ENCODE measurements at places on chromosomes 5 and 9. TPM values are rescaled to one million over a fixed set of nuclear protein-coding genes. Genes with fewer than 3 reads are reported as not detected.
A peak's percentile ranks its signal among the peaks of the same experiment; 100 is the strongest.

DNA sequence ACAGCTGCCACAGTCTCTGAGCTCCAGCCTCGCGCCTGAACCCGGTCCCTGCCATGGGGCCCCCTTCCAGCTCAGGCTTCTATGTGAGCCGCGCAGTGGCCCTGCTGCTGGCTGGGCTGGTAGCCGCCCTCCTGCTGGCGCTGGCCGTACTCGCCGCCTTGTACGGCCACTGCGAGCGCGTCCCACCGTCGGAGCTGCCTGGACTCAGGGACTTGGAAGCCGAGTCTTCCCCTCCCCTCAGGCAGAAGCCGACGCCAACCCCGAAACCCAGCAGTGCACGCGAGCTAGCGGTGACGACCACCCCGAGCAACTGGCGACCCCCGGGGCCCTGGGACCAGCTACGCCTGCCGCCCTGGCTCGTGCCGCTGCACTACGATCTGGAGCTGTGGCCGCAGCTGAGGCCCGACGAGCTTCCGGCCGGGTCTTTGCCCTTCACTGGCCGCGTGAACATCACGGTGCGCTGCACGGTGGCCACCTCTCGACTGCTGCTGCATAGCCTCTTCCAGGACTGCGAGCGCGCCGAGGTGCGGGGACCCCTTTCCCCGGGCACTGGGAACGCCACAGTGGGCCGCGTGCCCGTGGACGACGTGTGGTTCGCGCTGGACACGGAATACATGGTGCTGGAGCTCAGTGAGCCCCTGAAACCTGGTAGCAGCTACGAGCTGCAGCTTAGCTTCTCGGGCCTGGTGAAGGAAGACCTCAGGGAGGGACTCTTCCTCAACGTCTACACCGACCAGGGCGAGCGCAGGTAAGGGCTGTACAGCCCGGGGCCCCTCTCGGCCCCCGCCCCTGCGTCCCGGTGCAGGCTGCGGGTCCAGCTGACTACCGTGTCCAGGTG is 509 bp downstream of the LVRN start:
- DNase-seq: peak; percentile 6

DNA sequence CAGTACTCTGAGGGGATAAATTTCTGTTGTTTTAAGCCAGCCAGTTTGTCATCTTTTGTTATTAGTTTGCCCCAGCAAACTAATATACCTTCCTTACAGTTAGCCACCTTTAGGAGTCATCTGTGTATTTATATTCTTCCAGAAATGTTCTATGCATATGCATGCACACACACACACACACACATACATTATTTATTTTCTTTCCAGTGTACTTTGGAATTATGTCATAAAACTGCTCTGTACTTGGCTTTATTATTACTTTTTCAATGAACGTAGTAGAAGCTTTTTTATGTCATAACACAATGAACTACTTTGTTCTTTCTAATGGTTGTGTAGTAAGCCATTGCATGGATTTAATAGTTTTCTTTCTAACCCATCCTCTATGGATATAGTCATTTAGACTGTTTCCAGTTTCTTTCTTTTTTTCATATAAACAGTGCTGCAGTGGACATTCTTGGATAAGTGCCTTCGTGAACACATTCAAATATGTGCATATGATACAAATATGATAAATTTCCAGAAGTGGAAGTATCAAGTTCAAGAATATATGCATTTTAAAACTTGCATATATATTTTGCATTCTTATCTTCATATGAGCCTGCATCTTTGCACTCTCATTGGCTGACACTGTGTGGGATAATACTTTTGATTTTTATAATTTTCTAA is 26.6 kb upstream of the DAB2 start:
- DNase-seq: no peak

DNA sequence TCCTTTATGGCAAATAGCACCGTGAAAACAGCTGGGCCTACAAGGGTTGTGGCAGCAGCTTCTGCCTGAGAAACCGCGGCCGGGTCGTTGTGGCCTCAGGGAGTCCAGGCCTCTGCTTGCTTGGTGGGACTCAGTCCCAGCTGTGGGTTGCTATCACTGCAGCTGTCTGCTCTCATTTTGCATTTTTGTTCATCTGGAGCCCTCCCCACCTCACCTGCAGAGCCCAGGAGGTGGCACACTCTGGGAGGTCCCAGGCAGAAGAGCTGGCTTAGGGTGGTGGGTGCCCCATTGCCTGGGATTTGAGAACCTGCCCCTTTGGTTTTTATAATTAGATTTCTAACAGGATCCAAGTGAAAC is 138.4 kb downstream of the GADD45G start:
- DNase-seq: peak; percentile 69

GRCh38 chr9:88044200-88044599 is 69.9 kb upstream of the CDK20 start:
- no peak for DNase-seq

DNA sequence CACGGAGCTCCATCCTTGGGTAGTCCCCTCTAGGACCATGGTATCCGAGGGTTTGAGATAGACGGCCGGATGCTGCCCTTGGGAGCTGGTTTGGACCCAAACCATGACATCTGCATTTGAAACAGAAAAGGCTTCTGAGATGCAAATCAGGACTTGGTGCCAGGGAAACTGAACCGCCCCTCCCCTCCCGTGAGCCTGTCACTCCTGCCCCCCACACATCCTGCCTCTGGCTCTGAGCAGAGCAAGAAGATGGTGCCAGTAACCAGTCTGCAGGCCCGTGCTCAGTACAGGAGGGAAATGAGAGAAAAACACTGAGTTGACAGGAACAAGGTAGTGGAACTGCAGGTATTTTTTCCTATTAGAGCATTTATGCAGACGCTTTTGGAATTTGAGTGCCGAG is 18.6 kb downstream of the ARPC5L start:
- no peak for DNase-seq

DNA sequence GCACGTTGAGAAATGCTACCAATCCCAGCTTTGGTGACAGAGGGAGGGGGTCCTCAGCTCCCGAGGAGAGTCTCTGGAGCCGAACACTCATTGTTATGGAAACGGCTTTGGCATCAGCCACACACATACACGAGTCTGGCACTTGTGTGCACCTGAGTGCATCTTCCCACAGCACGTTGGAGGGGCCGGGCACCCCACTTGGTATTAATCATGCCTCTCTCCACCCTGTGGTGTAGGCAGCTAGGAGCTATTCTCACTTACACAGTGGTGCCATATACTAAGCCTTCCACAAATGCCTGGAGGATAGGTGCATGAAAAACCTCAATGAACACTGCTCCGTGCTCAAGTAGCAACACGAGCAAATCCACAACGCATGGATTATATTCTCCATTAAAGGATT is 133.9 kb upstream of the PANK3 start:
- no peak for DNase-seq

GRCh38 chr5:74638970-74639806 is 1.3 kb downstream of the ENC1 start:
- DNase-seq: no peak

- DNase-seq: no peak
Observed at GRCh38 chr5:144284036-144284435, 113.4 kb downstream of the KCTD16 start.

DNA sequence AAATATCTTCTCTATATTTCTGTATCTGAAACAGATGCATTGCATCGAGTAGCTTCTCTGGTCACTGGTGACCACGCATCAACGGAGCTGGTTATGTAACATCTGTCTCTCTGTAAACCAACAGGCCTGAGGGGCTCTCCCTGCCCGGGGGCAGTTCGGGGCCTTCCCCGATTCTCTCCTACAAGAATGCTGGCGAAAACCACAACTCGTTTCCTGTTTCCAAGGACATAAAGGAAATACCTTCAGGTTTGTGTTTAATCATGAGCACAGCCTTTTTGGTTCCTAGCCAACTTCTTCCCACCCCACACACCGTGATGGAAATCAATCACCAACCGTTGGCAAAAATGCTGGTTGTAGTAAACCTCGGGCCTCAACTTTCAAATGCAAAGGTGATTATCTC is 25.1 kb downstream of the GDNF start:
- no peak for DNase-seq

- no peak for DNase-seq
Observed at GRCh38 chr5:80915716-80916115, 44.4 kb upstream of the RASGRF2 start.

The SLC6A7 gene
- total RNA-seq: not detected

The SCGB3A2 gene
- not detected for total RNA-seq

The C1QTNF3 gene
- total RNA-seq: 1.4 TPM

The FOXD4 gene
- not detected for total RNA-seq

The NXNL2 gene
- total RNA-seq: not detected

The ARHGEF37 gene
- total RNA-seq: 1.1 TPM

The ALDOB gene
- total RNA-seq: not detected

All from activated CD8-positive, alpha-beta T cell treated with anti-CD3 and anti-CD28 coated beads for 36 hours (primary cell).